ENCODE measurements at places on chromosomes 12 and 14.

DNA sequence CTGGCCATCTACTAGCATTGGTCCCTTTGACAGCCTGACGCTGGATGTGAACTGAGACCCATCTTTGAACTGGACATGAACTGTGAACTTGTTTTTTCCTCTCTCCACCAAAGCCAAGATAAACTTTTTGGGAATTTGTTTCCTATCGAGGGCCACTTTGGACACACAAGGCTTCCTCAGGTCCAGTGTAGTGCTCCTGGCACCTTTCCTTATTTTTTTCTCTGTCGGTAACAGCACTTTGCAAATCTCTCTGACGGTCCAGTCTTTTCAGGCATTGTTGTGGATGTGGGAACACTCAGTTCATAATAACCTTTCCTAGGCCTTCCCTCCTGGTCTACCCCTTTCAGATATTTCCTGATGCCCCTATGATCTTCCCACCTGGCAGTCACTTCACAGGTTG lies 5.0 kb downstream of the KCNA1 start:
- no peak for DNase-seq

DNA sequence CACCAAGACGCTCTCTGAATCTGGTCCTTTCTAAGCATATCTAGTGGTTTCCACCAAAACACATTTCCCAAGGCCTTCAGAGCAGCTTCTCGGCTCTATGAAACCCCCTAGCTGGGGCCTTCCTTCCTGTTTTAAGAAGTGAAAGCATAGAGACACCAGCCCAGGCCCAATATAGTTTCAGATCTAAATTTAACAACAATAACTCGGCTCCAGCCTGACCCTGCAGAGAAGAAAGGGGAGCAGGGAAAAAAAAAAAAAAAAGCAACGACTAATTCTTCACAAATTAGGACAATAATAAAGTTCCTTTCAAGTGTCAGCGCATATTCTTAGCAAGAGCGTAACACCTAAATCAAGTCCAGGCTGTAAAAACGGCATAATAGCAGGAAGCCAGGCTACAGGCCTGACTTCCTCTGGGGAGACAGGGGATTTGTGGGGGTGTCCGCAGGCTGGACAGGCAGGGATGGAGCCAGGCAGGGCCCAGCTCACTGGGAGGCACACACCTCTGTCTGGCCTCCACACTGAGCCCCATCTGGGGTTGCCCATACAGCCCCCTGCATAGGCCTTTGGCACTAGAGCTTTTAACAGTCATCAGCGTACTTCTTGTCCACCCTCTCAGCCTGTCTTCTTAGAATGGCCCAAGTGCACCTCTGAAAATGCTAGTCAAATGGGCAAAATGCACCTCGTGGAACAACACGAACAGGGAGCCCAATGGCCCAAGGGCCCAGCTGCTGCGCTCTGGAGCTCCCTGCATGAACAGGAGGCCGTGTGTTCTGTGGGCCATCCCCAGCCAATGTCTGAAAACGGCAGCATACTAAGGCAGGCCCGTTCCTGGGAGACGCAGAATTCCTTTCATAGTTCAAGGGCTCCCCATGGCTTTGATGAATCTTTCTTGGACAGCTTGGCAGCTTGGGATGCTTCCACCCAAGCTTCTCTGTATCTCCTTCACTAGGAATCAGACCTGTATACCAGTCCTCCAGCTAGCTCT lies 772.9 kb downstream of the MED13L start:
- no peak for DNase-seq

GRCh38 chr14:75053396-75054291 lies 2.4 kb upstream of the MLH3 start:
- DNase-seq: no peak

- DNase-seq: no peak
Observed at GRCh38 chr12:106417926-106418910, 60.7 kb downstream of the POLR3B start.

- DNase-seq: no peak
Observed at GRCh38 chr12:108595711-108596647, 1.9 kb downstream of the TMEM119 start.

DNA sequence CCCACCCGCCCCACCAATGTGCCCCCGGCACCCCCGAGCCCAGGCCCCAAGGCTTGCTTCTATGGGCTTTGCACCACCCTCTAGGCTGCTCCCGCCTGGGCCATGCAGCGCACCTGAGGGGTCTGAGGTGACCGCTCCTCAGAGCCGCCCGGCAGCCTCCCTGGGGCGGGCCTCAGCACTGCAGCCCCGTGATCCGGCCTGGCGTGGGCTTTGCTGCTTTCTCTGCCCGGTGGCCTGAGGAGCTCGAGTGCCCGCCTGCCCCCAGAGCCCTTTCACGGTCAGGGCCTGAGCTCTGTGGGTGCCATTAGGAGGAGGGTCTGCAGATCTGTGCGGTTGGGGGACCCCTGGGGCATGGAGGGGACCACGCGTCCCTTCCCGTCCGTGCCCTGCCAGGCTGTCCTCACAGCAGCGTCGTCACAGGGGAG lies 6.2 kb downstream of the MTA1 start:
- no peak for DNase-seq
